LHCN-M2 (cell line): ENCODE measurements at places on chromosomes 13 and 19.

GRCh38 chr13:71806886-71807285 lies 60.1 kb downstream of the DACH1 start:
- DNase-seq: no peak

DNA sequence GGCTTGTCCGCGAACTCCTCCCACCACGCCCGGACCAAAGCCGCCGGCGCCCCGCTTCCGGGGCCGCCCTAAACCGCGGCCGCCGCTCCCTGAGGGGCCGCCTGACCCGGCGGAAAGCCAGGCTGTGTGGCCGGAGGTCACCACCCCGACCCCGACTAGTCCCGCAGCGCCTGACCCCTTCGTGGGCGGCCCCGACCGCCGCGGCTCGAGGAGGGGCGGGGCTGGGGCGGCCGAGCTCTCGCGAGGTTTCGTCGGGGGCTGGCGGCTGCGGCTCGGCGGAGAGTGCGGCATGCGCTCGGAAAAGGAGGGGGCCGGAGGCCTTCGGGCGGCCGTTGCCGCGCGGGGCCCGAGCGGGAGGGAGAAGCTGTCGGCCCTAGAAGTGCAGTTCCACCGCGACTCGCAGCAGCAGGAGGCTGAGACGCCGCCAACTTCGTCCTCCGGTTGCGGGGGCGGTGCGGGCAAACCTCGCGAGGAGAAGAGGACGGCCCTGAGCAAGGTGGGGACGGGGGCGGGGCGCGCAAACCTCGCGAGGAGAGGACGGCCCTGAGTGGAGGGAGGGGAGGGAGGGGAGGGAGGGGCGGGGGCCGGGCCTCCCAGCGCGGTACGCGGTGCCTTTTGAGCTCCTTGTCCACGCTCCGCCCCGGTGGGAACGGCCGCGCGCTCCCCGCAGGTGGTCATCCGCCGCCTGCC lies at the start of gene UPF3A:
TSS of gene UPF3A (plus strand) at position 251 of the 690 bp plus-strand sequence. CDS start at position 290, 39 bp downstream.
- DNase-seq: peak; percentile 90

DNA sequence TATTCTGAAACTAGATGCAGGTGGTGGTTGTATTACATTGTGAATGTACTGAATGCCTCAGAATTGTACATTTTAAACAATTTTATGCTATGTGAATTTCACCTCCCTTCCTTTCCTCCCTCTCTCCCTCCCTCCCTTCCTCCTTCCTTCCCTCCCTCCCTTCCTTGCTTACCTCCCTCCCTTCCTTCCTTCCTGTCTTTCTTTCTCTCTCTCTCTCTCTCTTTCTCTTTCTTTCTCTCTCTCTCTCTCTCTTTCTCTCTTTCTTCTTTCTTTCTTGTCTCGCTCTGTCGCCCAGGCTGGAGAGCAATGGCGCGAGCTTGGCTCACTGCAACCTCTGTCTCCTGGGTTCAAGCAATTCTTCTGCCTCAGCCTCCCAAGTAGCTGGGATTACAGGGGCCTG lies 37.2 kb downstream of the IER2 start:
- DNase-seq: no peak

- DNase-seq: peak; percentile 88
These were observed at the start of gene ZNF552 for GRCh38 chr19:57814505-57815246. TSS of gene ZNF552 (minus strand) at chr19:57814913. CDS start at chr19:57814743, 170 bp downstream.

- peak; percentile 65 for DNase-seq
These were observed 125.3 kb downstream of the TM9SF2 start for GRCh38 chr13:99626461-99627082.

- DNase-seq: no peak
These were observed 468.6 kb downstream of the COG6 start for GRCh38 chr13:40123962-40124632.

DNA sequence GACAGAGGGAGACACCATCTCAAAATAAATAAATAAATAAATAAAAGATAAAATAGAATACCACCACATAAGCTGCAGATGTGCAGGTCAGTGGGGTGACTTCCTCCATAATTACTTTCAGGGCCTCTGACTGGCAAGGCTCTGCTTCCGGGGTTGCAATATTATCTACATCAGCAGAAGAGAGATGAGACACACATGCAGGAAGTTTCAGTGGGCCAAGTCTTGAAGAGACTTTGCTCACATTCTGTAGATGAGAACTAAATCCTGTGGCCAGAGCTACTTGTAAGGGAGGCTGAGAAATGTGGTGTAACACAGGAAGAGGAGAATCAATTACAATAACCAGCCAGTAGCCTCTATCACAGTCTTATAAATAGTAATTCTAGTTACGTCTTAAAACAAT lies 89.9 kb upstream of the MAB21L1 start:
- no peak for DNase-seq

DNA sequence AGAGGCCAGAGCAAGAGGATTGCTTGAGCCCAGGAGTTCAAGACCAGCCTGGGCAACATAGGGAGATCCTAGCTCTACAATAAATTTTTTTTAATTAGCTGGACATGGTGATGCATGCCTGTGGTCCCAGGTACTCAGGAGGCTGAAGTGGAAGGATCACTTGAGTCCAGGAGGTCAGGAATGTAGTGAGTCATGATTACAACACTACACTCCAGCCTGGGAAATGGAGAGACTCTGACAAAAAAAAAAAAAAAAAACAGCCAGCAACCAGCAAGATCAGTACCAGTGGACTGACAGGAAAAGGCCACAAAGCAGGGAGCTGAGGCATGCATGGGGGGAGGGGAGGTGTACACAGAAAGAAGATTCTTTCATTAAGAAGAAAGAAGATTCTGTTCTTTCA lies 52.7 kb upstream of the RFXAP start:
- peak; percentile 36 for DNase-seq

DNA sequence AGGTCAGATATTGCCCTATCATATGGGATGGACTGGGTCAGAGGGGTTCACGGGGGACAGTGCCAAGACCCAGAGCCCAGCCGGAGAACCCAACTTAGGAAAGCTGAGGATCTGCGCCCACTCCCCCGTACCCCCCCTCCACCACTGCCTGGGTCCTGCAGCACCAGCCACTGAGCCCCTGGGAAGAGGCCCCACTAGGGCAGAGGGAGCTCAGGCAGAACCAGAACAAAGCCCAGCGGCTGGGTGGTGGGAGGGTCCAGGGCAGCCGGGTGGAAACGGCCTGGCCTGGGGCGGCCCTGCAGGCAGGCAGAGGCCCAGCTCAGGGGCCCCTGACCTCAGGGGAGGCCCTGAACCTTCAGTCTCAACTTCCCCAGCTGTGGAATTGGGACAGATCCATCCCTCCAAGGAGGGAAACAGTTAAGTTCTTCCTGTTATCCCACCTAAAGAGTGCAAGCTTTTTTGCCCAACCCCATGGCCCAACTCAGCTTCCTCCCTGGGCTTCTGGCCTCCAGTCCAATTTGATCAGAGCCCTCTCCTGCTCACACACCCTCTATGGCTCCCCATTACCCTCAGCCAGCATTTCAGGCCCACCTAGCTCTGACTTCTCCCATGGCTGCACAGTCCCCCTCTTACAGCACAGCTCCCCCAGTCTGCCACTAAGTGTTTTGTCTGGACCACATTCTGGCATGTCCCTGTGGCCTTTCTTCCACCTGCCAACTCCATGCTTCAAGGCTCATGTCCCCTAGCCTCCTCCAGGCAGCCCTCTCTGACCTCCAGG lies 3.1 kb downstream of the NR2F6 start:
- no peak for DNase-seq

GRCh38 chr13:28326056-28326455 lies 168.9 kb downstream of the FLT1 start:
- no peak for DNase-seq

GRCh38 chr13:105956921-105957320 lies 578.5 kb downstream of the EFNB2 start:
- DNase-seq: no peak
